DMS79 (cell line): ENCODE measurements at places on chromosomes 3 and 15.
A peak's percentile ranks its signal among the peaks of the same experiment; 100 is the strongest.

GRCh38 chr3:179902061-179902460, 134.7 kb downstream of the PEX5L start:
- DNase-seq: no peak

GRCh38 chr3:11509173-11510000, 134.3 kb downstream of the VGLL4 start:
- peak; percentile 72 for DNase-seq

GRCh38 chr15:101048176-101048575, 129.0 kb downstream of the LRRK1 start:
- no peak for DNase-seq

DNA sequence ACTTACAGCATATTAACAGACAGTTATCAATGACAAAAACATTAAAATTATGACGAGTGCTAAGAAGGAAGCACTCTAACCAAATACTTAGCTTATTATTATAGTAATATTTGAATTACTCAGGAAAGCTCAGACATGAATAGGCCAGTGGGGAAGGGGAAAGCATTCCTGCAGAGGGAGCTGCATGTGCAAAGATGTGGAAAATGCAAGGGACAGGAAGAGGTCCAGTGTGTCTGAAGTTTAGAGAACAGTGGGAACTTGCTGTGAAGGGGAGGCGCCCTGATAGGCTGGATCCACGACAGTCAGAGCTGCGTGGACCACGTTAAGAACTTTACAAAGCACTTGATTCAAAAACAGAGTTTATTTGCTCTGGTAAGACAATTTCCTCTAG, 1.2 kb upstream of the SPICE1 start:
- DNase-seq: no peak

DNA sequence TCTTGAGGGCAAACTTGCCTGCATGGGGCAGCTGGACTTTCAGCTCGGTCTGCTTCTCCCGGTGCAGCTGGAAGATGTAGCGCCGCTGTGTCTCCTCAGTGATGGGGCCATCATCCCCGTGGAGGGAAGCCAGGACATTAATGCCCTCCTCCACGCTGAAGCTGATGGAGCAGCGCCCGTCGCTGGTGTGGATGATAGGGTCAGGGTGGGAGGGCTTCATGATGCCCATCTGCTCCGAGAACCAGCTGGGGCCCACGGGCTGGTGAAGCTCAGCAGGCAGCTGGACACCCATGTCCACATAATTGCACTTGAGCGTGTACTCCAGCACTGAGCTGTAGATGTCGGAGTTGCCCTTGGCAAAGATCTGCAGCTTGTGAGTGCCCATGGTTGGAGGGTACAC, 46.9 kb downstream of the KY start:
- DNase-seq: no peak

GRCh38 chr3:18559331-18559842, 134.2 kb upstream of the SATB1 start:
- no peak for DNase-seq

DNA sequence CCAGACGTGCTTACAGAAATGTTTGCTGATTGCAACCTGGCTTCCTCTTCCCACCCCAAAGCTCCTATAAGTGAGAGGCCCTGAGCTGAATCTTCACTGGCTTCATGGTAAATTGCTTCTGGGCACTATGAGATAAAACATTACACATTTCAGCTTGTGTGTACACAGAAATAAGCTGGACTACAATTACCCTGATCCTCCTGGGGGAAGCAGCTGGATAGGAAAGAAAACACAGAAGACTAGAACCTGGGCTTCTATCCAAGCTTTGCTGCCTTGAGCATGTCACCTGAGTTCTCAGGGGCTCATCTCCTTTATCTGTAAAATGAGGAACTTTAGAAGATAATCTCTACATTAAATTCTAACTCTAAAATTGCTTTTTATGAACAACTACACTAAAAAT, 40.3 kb downstream of the THBS1 start:
- DNase-seq: no peak

- peak; percentile 2 for DNase-seq
These were observed at the start of gene TEX55 for GRCh38 chr3:119145500-119146167. TSS of gene TEX55 (plus strand) at chr3:119146165. CDS start at chr3:119146190, 25 bp downstream.

GRCh38 chr3:48851407-48851806, 3.7 kb upstream of the PRKAR2A start:
- DNase-seq: peak; percentile 46

GRCh38 chr3:158789592-158789991, 12.3 kb upstream of the MFSD1 start:
- DNase-seq: no peak

- no peak for DNase-seq
These were observed 271.2 kb upstream of the CTDSPL start for GRCh38 chr3:37590328-37591079.

GRCh38 chr3:98846101-98846500, 55.4 kb downstream of the DCBLD2 start:
- no peak for DNase-seq

DNA sequence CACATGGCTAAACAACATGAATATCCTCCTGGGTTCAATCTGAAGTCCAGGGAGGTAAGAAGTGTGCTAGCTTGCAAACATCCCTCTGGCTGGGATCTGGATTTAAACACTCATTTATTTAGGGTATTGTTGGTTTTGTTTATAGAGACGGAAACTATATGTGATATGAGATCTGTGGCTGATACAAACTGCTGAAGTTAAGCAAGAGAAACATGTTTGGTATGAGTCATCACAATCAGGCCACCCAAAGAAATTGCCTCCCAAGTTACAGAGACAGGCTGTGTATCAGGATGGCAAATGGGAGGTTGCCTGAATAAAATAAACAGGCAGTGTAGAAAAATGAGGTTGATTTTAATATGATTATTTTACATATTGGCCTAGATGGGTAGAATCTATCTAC, 562.1 kb downstream of the IGSF11 start:
- DNase-seq: no peak

DNA sequence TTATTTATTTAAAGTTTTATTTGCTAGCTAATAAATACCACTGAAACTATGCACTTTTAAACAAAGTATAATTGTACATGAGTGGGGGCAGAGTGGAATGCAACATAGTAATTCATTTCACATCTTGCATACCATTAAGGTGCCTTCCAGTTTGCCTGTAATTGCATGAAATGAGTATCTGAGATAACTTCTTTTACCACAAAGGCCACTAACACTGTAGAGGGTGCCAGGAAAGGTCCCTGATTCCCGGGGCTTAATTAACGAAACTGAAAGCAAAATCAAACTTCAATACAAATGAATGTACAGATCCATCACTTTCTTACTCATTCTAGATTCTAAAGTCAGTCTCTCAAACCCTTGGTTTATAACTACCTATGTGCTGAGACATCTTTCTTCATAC, 2.1 kb downstream of the CD47 start:
- DNase-seq: no peak

GRCh38 chr15:74642348-74642733, 26.7 kb downstream of the CLK3 start:
- peak; percentile 85 for DNase-seq

- no peak for DNase-seq
These were observed 26.0 kb upstream of the MCTP2 start for GRCh38 chr15:94205366-94205765.

DNA sequence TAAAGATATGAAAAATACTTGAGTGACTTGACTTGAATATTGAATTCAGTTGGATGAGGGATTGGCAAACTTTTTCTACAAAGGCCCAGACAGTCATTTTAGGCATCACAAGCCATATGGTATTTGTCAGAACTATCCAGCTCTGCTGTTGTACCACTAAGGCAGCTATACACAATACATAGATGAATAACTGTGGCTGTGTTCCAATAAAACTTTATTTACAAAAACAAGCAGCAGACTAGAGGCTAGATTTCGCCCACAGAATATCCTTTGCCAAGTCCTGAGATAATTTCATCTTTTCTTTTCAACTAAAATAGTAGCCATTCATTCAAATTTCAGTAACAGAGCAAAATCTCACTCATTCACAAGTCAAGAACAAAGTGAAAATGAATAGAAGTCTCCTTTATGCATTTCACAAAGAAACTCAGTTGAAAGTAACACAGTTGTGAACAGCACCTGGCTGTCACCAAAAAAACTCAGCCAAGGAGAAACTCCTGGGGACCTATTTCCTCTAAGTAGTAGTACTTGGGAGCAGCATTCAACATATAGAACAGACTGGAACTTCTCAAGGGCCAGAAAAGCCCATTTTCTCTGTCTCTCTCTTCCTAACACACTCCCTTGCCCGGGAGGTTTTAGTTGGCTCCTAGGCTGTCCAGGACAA, 56.3 kb downstream of the OSBPL10 start:
- no peak for DNase-seq

DNA sequence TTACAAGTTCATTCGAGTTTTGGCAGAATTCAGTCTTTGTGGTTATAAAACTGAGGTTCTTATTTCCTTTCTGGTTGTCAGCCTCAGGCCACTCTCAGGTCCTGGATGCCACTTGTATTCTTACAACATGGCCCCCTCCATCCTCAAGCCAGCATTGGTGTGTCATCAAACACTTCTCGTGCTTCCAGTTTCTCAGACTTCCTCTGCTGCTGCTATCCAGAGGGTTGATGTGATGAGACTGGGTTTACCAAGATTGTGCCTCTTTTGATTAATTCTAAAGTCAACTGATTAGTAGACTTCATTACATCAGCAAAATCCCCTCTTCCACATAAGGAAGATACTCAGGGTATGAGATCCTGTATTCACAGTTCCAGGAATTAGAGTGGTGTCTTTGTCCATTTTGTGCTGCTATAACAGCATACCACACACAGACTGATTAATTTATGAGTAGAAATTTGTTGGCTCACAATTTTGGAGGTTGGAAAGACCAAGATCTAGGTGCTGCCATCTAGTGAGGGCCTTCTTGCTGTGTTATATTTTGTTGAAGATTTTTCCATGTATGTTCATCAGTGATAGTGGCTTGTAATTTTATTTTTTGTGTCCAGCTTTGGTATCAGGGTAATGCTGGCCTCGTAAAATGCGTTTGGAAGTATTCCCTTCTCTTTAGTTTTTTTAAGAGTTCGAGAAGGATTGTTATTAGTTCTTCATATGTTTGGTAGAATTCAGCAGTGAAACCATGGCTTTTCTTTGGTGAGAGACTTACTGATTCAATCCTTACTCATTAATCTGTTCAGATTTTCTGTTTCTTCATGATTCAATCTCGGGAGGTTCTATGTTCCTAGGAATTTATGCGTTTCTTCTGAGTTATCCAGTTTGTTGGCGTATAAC, 11.1 kb downstream of the LRCH3 start:
- no peak for DNase-seq

DNA sequence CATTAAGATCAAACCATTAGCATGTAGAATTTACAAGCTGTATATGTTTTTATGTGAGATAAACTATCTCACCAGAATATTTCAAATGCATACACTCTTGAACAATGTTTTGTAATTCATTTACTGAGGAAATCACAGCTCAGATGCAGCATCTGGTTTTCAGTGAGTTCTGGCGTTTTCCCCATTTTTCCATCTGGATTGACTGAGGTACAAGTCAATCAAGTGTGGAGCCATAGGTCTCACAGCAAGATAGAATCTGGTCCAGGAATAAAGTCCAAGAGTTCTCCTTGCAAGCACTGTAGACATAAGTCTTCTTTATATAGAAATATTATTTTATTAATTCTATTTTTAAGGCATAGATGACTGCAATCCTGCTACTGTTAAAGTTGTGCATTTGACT, 219.3 kb downstream of the ZBBX start:
- no peak for DNase-seq

- peak; percentile 44 for DNase-seq
These were observed at the start of gene LRRN1 for GRCh38 chr3:3799173-3800079. TSS of gene LRRN1 (plus strand) at chr3:3799431. CDS start at chr3:3844642, 45,211 bp downstream.

- DNase-seq: no peak
These were observed 185.3 kb upstream of the CHRM5 start for GRCh38 chr15:33782966-33783365.

GRCh38 chr15:59691194-59691805, 2.2 kb upstream of the BNIP2 start:
- DNase-seq: no peak

DNA sequence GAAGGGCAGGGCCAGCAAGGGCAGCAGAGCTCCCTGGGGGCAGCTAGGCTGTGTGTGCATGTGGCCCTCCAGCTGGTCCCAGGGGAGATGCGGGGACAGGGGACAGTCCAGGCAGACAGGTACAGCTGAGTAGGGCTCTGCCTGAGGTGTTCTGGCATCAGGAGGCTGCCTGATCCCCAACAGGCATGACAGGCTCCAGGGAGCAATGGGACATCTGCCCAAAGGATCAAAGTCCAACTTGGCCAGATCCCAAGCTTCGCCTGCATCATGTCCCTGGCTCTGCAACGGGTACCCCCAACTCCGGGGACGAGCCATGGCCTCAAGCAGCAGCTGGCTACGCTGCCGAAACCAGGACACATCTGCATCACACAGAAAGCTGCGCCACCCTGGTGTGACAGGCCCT, 21.8 kb downstream of the ATRIP start:
- DNase-seq: no peak

GRCh38 chr3:68740087-68740486, 192.3 kb downstream of the TAFA4 start:
- no peak for DNase-seq

GRCh38 chr15:44710236-44711095, 657 bp downstream of the PATL2 start:
- DNase-seq: no peak

DNA sequence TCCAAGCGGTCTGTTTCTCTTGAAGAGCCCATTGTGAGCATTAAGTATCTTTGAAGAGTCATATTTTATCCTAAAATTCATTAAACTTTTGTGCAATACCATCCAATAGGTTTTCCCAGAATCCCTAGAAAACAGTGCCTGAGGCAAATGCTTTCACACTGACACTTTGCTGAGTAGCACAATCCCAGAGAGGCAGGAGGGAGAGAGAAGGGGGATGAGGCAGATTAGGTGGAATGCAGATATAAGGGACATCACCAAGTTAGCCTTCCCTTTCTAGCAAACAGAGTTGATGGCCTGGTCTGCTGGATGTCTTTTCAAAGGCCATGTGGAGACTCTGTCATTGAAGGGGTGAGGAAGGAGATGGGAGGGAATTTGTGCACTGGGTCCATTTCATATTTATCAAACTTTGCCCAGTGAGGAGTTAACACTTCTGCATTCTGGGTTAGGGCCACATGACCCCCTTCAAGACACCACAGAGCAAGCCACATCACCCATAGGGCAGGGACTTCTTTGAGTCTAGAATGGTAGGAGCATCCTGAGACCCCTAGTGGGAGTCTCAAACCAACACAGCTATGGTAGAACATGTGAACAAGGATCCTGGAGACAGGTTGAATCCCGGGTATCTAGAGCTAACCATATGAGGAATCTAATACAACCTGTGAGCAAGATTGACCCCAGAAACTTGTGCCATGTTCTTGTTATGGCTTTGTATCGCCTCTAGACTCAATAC, 32.0 kb upstream of the SEMA6D start:
- DNase-seq: no peak

DNA sequence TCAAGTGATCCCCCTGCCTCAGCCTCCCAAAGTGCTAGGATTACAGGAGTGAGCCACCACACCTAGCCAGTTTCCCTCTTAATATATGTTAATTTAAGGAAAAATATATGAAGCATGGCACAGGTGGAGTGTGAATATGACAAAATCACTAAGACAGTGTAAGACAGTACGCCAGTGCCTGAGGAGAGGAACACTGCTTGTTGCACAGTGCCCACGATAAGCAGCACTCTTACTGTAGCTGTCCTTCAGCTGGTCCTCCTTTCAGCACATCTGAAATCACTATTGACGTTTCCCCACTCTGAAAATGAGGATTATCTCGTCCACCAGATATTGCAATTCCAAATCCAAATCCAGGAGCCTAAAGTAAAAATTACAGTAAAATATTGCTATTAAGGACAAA, 49.3 kb downstream of the TJP1 start:
- DNase-seq: no peak

GRCh38 chr15:99673111-99673510, 60.1 kb downstream of the LYSMD4 start:
- no peak for DNase-seq

- no peak for DNase-seq
These were observed 450.7 kb downstream of the NSUN3 start for GRCh38 chr3:94513600-94513999.
